ENCODE measurements at places on chromosomes 6 and 20.

- DNase-seq, result no peak
Observed at GRCh38 chr20:46773680-46774079, 64.2 kb downstream of the SLC2A10 start.

DNA sequence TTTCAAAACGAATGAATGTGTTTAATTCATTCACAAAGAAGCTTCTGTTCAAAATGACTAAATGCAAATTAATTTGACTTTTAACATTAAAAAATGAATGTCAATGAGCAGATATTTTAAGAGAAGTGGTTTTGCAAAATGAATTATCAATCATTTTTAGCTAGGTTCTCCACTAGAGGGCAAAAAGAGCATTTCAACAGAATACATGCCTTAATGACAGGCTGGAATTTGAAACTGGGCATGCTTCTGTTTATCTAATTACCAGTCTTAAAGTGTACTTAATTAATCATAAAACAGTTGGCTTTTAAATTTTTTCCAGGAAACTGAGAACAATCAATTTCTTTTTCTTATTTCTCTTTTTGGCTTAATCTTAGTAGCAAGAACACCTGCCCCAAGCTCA lies 63.8 kb upstream of the TINAG start:
- no peak for DNase-seq

DNA sequence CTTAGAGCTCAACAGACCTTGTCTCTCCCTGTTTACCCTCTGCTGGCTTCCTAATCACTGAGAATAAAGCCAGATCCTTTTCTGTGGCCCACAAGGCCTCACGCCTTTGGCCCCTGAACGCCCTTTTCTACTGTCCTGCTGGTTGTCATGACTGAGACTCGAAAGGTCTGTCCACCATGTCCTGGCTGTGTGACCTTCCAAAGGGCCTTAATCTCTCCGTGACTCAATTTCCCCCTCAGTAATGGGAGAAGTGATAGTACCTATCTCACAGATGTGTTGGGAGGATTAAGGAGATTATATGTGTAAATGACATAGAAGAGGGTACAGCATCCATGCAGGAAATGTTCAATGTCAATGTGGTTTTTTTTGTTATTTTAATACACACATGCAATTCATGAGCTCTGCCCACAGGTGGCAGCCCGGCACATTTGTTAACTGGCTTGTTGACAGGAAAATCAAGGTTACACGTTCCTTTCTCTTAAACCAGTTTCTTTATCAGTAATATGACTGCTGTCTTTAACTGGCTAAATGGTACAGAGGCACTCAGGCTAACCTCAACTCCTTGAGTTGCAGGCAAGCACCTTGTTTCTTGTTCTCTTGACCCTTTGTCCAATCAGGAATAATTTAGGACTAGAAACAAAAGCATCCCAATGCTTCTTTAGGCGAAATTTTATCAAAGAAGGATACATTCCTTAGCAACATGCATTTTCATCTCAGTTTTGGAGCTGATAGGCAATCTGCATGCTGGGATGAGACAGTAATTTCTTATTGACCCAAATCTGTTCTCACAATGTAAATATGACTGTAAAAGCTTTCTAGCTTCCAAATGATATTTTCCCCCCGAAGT lies 16.6 kb downstream of the SLC22A1 start:
- no peak for DNase-seq

GRCh38 chr6:34423254-34423653 lies 2.6 kb downstream of the RPS10 start:
- no peak for DNase-seq

- no peak for DNase-seq
Observed at GRCh38 chr20:4326195-4327065, 311.1 kb upstream of the RNF24 start.

GRCh38 chr6:44606504-44606903 lies 219.0 kb downstream of the CDC5L start:
- DNase-seq, result no peak

DNA sequence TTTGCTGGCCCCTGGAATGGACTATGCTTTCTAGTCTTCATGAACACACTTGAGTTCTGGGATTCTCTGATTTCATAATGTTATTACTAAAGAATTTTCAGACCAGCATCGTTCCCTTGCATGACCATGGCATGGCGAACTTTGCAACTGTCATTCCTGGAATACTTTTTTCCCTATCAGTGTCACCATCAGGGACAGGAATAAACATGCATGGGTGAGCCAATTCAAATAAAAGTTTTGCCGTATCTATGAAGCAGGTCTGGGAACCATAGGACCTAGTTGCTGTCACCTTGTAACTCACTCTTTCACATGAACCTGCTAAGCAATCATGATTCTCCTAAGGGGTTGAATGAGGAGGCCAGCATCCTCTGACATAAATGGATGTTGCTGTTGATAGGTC lies 68.2 kb upstream of the AGPAT4 start:
- no peak for DNase-seq

GRCh38 chr6:90305800-90306448 lies 9.3 kb upstream of the BACH2 start:
- no peak for DNase-seq

DNA sequence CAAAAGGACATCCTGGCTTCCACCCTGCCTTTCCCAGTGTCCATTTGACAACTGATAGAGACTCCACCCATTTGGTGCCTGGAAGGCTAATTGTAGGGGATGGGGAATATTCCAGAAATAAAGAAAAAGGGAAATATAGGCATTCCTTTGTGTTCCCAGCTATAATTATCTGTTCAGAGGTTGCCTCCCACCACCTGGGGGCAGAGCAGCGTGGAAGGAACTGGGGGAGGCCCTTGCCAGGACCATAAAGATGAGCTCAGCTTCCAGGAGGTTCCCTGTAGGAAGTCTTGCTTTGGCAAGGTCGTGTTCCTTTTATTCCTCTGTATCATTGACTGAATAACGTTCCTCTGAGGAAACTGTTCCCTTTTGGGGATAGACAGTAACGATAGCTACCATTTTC lies 214.7 kb downstream of the TFAP2C start:
- no peak for DNase-seq

GRCh38 chr6:50527985-50528384 lies 185.3 kb upstream of the TFAP2D start:
- no peak for DNase-seq

DNA sequence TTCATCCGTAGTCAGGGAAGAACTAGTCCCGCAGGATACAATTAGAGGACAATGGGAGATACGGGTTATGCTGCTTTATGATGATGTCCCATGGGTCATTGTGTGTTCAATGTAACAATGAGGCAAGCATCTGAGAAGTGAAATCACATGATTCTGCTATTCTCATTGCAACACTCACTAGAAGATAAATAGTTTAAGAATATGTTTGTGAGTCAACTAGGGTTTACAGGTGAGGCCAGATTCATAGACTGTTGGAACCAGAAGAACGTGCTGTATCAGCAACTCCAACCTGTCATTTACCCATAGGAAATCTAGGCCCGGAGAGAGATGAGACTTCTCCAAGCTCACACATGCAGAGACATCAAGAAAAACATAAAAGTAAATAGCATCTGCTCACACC lies 80.8 kb downstream of the SCML4 start:
- no peak for DNase-seq

GRCh38 chr20:12207875-12208274 lies 290.2 kb downstream of the BTBD3 start:
- DNase-seq, result no peak

DNA sequence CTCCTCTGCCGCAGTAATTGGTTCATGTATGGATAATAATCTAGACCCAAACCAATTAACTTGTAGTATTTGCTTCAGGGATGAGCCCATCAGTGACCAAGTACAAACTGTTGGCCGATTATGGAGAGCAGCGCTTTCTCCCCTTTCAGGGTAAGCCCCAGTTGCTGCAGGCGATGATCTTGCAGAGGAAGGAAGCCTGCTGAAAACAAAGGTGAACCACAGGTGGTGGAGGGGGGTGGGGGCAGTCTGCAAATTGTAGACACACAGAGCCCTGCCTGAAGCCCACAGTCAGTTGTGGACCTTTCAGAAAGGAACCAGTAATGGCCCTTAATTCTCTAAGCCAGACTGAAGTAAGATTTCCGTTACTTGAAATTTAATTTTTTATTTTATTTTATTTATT lies 167.9 kb upstream of the JARID2 start:
- no peak for DNase-seq

DNA sequence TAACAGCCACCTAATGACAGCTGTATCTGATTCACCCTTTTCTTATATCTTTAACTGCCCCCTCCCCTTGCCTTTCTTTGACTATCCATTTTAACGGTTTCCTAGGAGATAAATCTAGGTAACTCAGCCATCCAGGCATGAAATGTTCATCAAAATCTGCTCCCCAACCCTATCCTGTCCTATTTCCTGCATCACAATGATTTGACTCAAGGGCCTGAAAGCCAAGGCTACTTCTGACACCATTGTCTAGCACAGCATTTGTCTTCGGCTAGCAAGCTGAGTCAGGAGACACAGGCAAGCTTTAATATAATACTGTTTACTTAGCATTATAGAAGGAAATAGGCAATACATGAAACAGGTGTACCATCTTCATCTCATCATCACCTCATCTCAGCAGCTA lies 31.6 kb upstream of the MANEA start:
- no peak for DNase-seq

DNA sequence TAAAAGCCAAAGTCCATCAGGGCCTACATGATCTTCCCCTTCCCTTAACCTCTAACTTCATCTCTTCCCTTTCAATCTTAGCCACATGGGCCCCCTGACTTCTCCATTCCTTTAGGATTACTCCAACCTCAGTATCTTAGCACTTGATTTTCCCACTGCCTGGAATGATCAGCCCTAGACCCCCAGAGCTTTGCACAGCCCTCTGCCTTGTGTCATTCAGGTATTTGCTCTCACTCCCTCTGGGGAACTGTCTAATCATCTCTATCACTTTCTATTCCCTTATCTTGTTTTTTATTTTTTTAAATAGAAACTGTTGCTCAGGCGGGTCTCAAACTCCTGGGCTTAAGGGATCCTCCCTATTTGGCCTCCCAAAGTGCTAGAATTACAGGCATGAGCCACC lies 13.3 kb upstream of the ZNFX1 start:
- no peak for DNase-seq

DNA sequence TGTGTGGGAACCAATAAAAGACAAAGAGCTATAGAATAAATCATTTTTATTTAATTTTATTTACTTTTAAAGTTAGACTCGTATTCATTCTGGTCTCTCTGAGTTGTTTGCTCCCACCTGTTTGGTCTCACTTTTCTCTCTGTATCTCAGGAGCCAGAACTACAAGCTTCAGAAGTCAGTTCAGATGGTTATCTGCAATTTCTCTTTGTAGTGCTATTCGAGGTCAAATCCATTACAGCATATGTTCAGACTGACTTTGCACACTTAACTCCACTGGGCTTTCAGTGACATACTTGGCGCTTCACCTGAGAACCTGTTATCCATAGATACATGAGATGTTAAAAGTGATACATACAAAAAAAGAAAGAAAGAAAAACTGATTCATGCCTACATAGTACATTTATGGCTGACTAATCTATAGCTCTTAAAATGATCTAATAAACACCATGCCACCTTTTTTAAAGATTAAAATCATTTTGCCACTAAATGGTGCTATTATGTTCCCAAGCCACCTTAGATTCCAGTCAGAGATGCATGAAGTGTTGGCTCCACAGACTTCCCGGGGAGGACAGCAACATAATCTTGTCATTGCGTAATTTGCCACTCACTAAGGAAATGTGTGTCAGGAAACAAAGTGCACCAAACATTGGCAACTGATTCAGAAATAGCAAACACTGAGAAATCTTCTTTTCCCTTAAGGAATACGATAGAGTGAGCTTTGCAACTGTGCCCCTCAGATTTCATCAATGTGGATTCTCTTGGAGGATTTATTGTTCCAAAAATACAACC lies 396.7 kb downstream of the HACE1 start:
- DNase-seq, result no peak

- DNase-seq, result no peak
Observed at GRCh38 chr20:9503526-9504245, 10.7 kb upstream of the LAMP5 start.

DNA sequence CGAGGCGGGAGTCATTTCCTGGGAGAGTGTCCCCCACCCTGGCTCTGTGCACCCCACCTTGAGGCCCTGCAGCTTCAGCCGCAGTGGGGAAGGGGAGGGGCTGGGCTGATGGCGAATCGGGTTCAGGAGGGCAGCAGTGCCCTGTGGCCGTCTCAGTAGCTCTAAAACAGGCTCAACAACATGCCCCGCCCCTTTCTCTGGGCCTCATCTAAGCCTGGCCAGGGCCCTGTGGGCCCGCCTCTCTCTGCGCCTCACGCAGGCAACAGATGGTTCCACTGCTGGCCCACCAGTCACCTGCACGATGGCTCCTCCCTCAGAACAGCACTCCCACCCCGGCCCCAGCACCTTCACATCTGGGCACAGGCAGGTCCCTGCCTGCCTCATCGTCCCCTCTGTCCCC lies 30.2 kb downstream of the CHRNA4 start:
- DNase-seq, result no peak
